C1 segment of cervical spinal cord (tissue), 14 donors: ENCODE measurements at places on chromosomes 3 and 15.
A peak's percentile ranks its signal among the peaks of the same experiment; 100 is the strongest.

DNA sequence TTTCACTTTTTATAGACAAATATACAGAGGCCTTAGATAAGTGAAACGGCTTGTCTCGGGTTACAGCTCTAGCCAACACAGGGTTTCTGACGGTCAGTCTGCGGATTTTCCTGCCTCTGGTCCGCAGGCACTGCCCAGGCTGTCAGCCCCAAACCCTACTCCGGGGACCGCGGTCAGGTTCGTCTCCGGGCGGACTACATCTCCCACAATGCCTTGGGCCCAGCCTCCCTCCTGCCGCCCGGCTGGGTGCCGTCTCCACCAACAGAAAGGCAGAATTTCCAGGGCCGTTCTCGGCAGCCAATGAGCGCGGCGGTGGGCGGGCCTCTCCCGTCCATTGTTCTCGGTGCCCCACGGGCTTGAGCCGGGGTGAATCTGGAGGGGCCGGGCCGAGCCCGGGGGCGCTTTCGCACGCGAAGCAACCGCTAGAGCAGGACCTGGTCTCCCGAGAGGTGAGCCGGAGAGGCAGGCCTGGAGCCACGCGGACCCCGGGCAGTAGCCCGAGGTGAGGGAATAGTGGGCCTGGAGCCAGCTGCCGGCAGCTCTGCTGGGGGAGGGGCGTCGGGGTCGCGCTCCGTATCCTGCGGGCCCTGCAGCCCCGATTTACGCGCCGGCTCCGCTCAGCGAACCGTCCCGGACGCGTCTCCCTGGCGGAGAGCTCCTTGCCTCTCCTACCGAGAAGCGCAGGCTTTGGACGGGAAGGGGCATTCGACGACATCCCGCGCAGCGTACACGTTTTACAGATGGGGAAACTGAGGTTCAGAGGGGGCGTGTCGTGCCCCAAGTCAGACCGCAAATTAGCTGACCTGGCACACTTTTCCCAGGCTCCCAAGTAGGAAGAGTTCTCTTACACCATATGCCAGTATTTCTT, at the start of gene ZSCAN2:
Gene ZSCAN2, plus strand, starts transcription at position 323 of the 868 bp plus-strand sequence. CDS start 2,919 bp downstream, outside the sequence.
- DNase-seq, result peak; percentile 69

DNA sequence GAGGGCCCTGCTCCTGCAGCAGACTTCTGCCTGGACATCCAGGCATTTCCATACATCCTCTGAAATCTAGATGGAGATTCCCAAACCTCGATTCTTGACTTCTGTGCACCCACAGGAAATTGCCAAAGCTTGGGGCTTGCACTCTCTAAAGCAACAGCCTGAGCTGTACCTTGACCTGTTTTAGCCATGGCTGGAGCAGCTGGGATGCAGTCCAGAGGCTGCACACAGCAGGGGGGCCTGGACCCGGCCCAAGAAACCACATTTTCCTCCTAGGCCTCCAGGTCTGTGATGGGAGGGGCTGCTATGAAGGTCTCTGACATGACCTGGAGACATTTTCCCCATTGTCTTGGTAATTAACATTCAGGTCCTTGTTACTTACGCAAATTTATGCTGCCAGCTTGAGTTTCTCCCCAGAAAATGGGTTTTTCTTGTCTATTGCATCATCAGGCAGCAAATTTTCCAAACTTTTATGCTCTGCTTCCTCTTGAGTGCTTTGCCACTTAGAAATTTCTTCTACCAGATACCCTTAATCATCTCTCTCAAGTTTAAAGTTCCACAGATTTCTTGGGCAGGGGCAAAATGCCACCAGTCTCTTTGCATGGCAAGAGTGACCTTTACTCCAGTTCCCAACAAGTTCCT, 11.8 kb upstream of the MYO5A start:
- no peak for DNase-seq

DNA sequence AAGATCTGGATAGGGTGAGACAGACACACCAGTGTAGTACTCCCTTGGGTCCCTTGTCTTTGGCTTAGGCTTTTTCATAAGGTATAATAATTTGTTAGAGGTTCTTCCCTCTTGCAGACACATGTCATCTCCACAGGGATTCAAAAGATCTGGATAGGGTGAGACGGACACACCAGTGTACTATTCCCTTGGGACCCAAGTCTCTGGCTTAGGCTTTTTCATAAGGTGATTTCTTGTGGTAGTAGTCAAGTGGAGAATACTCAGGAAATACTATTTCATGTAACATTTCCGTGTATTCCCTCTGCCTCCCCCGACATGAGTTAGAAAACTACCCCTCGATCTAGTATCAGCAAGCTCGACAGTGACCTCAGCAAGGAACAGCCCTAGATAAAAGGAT, 954 bp upstream of the MAPKBP1 start:
- no peak for DNase-seq

DNA sequence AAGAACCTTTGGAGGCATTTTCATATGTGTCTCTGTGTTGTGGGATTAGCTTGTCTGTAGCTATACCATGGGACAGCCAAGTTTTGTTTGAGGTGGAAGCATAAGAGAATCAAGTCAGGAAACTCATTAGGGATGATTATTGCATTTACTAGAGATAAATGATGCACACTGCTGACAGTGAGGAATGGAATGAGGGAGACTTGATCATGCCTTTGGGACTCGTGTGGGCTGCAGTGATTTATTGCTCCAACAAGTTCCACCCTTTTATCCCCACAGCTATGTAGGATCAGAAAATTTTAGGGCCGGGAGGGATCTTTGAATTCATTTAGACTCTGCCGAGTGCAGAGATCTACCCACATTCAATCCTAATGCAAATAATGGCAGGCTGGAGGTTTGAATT, 16.3 kb downstream of the ZNF385D start:
- no peak for DNase-seq

- no peak for DNase-seq
These were observed 58.3 kb upstream of the TFRC start for GRCh38 chr3:196140224-196140623.

DNA sequence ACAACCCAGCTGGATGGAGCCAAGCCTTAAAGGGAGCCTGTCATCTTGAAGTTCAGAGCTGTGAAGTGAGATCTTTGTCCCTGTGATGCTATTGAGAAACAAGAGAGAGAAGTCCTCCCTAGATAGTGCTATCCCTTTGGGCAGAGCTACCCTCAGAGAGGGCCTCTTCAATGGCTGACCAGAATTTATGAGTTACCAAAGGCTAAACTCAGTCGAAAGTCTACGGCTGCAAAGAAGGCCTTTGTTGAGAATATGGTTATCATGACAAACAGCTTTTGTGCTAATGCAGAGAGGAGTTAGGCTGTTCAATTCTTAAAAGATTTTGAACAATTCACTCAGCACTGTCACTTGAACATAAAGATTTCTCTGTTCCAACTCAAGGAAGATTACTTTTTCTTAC, 65.9 kb upstream of the C3orf80 start:
- DNase-seq, result no peak

DNA sequence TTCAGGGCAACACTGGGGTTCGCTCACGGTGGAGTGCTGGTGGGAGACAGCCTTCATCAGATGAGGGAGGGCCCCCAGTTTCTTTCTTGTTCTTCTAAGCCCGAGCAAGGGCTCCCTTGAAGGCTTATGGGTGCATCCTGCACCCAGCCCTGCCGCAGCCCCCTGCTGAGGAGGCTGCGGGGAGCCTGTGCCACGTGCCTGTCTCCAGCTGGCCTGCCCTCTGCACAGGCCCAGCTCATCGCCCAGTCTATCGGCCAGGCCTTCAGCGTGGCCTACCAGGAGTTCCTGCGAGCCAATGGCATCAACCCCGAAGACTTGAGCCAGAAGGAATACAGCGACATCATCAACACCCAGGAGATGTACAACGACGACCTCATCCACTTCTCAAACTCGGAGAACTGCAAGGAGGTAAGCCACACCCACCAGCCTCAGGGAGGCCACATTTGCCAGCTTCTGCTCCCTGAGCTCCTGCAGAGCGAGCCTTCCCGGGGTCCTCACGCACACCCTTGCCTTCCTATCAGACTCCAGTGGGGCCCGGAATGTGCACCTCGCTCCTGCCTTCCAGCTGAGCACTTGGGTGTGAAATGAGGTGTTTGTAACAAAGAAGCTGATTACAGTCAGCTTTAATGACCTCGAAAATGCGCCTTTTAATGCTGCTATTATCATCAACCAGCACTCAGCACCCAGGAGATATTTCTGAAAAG, 164.3 kb downstream of the NSMCE3 start:
- DNase-seq, result no peak

DNA sequence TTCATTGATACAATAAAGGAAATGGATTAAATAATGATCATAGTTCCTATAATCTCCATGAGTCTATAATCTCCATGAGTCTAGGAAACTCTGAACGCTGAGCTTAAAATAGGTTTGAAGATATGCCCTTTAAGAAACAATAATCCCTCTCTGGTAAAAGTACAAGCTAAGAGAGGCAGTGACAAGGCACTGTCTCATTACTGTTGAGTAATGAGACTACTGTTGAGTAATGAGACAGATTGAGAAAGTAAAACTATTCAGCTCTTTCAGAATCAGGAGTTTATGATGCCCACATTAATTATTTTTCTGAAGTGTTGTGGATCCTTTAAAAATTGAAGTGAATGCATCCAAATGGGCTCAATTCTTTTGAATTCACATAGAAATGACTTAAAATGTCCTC, 235.5 kb upstream of the THRB start:
- no peak for DNase-seq

GRCh38 chr3:178170698-178171535, 365.3 kb upstream of the KCNMB2 start:
- no peak for DNase-seq

- no peak for DNase-seq
These were observed 166.2 kb upstream of the VEPH1 start for GRCh38 chr3:157669416-157669815.

DNA sequence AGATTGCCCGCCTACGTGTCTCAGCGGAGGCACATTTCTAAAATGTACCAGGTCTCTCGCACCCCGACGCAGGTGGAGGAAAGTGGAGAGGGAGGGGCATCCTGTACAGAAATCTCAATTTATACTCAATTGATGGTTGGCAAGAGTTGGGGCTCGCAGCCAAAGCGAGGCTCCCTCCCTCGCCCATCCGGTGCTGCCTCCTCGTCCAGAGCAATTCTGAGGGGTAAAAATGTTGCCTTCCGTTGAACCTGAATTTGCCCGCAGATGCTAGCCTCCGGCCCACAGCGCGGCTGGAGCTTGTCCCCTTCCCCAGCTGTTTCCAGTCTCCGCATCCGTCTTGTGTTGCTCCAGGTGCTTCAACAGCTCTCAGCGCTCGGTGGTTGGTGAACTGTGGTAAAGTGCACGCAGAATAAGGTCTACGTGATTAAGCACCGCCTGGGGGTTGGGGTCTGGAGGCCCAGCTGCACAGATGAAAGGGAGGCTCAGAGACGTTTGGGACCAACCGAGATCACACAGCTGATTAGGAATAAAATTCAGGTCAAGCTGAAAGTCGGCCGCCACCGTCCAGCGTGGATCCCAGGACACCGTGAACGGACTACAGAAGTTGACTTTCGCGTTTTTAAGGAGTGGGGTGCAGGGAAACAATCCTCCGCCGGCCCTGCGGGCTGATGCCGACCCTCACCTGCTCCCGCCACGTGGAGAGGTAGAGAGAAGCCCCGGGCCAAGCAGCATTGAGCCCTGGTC, 846 bp upstream of the POLG start:
- no peak for DNase-seq

DNA sequence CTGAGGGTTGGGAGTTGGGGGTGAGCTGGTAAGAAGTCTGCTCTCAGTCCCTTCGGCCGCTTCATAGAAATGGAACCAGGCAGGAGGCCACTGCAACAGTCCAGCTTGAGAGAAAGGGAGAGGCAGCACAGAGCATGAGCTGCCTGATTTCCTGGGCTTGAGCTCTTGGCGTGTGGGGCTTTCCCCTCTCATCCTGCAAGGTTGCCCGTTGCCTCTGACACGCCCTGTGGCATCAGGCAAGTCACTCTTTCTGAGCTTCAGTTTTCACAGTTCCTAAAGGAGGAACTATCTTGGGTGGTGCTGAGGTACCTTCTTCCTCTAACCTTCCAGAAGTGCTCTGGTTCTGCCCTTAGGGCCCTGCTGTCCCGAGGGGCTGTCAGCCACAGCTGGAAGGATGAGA, 4.9 kb downstream of the MESP2 start:
- DNase-seq, result no peak

DNA sequence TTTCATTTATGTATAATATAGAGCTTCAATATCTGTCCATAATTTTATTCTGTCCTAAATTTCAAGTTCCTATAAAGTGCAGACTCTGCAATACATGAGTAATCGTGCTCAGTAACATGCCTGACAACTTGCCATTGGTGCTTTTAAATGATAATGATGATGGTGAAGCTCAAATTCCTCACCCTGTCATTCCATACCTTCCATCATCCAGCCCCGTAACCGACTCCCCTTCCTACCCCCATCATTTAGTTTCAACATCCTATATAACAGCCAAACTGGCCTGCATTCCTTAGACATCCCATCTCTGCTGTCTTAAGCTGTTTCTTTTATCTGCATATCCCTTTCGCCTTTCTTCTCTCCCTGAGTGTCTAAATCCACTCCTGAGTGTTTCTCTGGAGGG, 67.2 kb upstream of the DLG1 start:
- DNase-seq, result no peak

- no peak for DNase-seq
These were observed 297.7 kb upstream of the CHRM5 start for GRCh38 chr15:33670567-33670966.

GRCh38 chr15:85457392-85457968, 77.1 kb downstream of the AKAP13 start:
- no peak for DNase-seq

- DNase-seq, result no peak
These were observed 19.1 kb downstream of the HSPBAP1 start for GRCh38 chr3:122774564-122774963.
